ENCODE measurements at places on chromosomes 12 and 14.

DNA sequence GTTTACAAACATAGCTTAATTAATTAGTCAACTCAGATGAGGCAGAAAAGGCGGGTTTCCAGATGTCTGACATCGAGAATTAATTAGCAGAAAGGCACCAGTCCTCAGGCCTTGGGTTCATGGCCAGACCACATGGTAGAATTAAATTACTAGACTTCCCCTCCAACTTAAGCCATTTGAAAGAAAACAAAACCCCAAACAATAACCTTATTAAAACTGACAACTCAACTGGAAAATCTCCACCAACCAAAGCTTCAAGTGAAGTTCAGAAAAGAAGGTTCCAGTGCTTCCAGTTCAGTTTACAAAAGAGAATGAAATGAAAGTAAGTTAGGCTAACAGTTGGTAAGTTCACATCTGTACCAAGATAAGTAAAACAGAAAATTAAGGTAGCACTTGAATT lies 349.5 kb downstream of the GRIN2B start:
- DNase-seq, result no peak

- DNase-seq, result no peak
Observed at GRCh38 chr12:29731591-29731990, 52.2 kb downstream of the TMTC1 start.

DNA sequence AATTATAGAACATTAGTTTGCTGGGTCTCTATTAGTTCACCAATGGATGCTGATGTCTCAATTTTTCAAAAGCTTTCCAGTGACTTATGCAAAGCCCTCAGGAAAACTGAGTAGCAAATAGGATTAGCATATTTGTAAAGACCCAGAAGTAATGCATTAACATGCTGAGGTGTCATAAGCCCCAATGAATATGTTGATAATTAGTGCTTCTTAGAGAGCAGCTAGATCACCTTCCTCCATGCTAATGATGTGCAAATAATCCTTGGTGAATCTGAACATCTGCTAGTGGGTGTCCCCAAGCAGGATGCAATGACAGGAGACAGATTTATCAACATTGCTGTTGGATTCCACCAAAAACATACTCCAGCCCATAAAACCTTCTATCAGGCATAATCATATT lies 19.0 kb downstream of the IFNG start:
- no peak for DNase-seq

GRCh38 chr12:44285321-44285960 lies 449.6 kb downstream of the TMEM117 start:
- no peak for DNase-seq

DNA sequence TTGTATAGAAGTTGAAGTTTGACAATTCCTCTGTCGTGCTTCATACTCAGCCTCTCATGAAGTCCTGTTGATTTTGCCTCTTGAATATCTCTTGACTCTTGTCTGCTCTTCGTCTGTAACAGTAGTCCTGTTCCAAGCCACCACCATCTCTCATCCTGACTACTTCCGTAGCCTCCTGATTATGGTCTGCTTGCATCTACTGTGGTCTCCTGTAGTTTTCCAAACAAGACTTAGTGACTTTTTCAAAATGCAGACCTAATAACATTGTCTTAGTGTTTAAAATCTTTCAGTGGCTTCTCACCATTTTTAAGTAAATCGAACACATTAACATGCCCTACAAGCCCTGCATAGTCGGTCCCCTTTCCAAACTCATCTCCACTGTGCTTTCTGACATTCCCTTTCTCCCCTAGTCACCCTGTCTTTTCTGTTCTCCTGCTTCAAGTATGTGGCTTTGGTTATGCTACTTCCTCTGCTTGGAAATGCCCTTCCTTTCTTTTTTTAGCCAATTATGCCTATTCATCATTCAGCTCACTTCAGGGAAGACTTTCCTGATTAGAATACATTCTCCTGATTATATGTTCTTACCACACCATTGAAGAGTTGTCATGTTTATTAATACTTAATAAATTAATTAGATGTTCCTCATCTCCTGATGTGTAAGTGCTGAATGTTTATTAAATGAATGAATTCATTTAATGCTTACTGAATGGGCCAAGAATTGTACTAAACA lies 2.0 kb downstream of the SCYL2 start:
- DNase-seq, result peak; percentile 24

- no peak for DNase-seq
Observed at GRCh38 chr12:109162551-109162950, 46.2 kb downstream of the ACACB start.

- no peak for DNase-seq
Observed at GRCh38 chr14:105026802-105027563, 6.1 kb upstream of the CDCA4 start.

GRCh38 chr12:130195369-130195768 lies 33.1 kb downstream of the FZD10 start:
- DNase-seq, result no peak

- no peak for DNase-seq
Observed at GRCh38 chr14:42804141-42804540, 1197.5 kb downstream of the LRFN5 start.

GRCh38 chr14:93906341-93907329 lies 20.5 kb upstream of the FAM181A start:
- peak; percentile 33 for DNase-seq

- no peak for DNase-seq
Observed at GRCh38 chr14:104361921-104362681, 217.5 kb upstream of the C14orf180 start.

DNA sequence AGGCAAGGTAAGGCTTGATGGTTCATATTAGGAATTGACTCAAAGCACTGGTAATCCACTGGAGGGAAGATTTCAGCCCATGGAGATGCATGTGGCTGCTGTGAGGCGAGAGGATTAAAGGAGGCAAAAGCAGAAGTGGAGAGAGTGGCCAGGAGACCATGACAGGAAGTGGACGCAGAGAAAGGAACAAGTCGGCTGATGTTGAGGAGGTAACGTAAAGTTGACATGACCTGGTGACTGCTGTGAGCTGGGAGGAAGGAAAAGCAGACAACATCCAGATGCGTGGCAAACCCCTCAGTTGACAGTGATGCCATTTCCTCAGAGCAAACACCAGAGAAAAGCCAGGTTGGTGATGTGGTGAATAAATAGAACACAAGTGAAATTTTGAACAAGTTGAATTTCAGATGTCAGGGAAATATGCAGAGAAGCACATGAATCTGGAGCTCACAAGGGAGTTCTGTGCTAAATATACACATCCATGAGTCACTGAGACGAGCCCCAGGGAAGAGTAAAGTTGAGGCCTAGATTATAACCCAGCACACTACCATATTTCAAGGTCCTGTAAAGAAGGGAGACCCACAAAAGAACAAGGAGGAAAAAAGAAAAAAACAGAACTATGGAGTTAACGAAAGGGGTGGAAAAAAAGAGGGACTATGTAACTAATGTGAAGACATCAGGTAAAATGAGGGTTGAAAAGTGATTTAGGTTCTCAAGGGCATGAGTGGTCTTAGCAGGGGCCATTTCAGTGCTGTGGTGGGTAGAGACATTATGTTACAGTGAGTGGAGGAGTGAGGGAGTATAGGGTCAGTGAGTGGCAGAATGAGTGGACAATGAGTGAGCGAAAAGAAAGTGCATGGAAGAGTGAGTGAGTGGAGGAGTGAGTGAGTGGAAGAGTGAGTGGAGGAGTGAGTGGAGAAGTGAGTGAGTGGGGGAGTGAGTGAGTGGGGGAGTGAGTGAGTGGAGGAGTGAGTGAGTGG lies 61.6 kb upstream of the GZMB start:
- no peak for DNase-seq

DNA sequence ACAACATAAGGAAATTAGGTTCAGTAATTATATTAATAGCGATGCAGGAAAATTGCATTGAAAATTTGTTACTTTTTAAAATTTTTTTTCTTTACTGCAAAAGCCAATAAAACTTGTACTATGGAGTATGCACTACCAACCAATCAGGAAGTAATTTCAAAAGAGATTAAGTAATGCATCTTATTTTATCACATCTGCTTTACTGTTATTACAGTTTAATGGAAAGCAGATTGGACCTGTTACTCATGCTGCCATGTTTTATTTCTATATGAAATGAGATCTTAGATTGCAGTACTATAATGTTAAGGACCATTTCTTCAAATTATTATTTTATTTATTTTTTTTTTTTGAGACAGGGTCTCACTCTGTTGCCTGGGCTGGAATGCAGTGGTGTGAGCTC lies 1.7 kb upstream of the STRN3 start:
- no peak for DNase-seq

DNA sequence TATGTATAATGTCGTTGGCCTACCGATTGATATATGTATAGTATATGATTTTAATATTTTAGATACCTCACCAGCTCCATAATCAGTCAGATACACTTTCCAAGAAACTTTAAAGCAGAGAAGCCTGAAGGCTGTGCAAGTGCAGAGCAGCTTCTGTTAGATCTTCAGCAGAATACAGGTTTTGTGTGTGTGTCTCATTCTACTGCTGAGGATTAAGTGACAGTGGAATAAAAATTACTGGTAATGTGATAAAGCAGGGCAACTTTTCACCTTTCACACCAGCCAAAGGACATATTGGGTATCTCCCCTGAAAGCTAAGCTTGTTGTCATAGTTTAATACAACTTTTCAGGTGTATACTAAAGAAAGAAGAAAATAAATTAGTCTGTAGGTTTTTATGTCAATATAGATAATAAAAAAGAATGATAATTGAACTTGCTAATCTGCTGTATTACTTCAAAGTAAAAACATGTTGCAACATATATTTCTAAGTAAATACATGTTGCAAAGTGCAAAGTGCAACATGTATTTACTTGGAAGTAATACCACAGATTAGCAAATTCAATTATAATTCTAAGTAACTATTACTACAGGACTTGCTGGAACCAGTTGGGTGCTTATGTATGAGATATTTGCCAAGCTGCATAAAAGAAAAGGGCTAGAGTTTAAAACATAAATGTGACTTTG lies 128.3 kb downstream of the SLC16A7 start:
- DNase-seq, result no peak

DNA sequence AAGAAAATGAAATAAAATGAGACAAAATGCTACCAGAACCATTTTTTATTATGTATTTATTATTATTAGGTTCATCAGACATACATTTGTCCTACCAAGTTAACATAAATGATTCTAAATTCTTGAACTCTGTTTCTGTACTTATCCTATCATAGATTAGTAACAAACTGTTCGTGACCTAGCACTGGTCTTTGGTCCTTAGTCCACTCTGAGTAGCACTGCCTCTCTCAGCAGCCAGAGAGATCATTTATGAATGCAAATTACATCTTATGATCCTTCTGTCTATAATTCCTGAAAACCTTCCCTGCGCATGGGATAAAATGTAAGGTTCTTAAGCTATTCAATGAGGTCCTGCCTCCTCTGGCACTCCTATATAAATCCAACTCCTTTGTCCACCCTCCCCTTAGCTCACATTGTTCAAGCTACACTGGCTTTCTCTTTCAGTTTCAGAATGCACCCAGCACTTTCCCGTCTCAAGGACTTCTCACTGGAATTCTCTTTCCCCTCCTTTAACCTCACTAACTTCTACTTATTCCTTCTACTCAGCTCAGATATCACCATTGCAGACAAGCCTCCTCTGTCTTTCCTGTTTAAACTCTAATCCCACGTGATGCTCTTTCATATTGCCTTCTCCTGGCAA lies 17.1 kb downstream of the PDZRN4 start:
- no peak for DNase-seq

- no peak for DNase-seq
Observed at GRCh38 chr12:15038137-15038536, 65.3 kb downstream of the PDE6H start.

- DNase-seq, result no peak
Observed at GRCh38 chr12:62129291-62129690, 130.9 kb upstream of the USP15 start.

DNA sequence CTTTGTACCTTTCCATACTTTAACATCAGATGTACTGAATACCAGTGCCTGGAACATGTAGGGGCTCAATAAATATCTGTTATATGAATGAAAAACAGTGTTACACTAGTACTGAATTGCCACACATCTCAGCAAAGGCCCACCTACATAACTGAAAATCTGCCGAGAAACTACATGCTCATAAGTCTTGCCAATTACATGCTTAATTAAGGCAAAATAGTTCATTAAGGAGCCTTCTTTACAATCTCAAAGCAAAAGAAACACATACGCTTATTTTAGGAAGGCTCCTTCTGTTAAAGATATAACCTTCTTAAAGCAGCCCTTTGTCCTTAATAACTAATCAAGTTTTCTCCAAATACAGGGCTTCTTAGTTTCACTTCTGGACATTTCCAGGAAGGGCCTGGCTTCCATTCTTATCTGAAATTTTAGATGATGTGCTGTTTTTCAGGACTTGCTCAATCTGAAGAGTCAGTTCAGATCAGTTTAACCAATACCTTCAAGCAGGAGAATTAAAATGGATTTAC lies 11.5 kb downstream of the LIMA1 start:
- DNase-seq, result no peak

- no peak for DNase-seq
Observed at GRCh38 chr14:61623927-61624326, 71.4 kb upstream of the HIF1A start.

- DNase-seq, result no peak
Observed at GRCh38 chr12:104515899-104516298, 59.2 kb downstream of the CHST11 start.

- DNase-seq, result no peak
Observed at GRCh38 chr12:128867466-128867865, 14.2 kb downstream of the GLT1D1 start.

- no peak for DNase-seq
Observed at GRCh38 chr14:61872452-61872851, 110.2 kb downstream of the SNAPC1 start.

- DNase-seq, result no peak
Observed at GRCh38 chr14:65101631-65102440, 481 bp downstream of the MAX start.

DNA sequence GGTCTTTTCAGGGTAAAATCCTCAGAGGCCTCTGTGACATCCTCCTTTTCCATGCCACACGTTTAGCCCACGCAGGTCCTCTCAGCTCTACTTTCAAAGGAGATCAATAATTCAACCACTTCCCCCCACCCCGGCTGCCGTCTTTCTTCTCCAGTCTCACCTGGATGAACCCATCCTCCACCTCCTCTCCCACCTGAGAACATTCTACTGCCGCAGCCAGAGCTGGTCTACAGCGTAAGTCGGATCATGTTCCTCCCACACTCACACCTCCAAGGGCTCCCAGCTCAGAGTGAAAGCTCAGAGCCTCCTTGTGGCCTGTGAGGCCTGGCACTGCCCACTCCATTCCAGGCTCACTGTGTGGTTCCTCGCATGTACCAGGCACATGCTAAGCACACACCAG lies 246.6 kb downstream of the CHST11 start:
- no peak for DNase-seq

GRCh38 chr14:75049136-75049535 lies 2.1 kb downstream of the MLH3 start:
- no peak for DNase-seq

GRCh38 chr12:124653169-124653931 lies 85.9 kb upstream of the NCOR2 start:
- no peak for DNase-seq

DNA sequence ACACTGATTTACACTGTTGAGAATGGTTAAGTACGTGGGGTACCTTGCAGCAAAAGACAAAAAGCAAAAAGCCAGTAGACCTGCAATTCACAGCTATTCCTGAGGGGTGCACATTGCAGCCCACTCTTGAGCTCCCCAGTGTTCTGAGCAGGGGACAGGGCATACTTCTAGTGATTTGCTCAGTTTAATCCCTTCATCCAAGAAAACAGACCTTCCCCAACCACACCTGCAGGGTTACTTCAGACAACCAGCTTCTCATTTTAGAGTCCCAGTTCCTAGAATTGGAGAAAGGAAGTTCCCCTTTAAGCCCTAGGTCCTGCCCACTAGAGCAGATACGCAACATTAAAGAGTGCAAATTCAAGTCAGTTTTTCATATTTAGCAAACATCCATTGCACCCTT lies 3.6 kb upstream of the WSB2 start:
- no peak for DNase-seq

- DNase-seq, result no peak
Observed at GRCh38 chr12:114165921-114166320, 199.8 kb upstream of the RBM19 start.

Data from hematopoietic multipotent progenitor cell treated with erythropoietin and hydrocortisone succinate and interleukin-3 and kit ligand, for 17 days (in vitro differentiated cells).